Foreskin keratinocyte (primary cell): ENCODE measurements at places on chromosomes 12 and 14. TPM values are rescaled to one million over a fixed set of nuclear protein-coding genes. Genes with fewer than 3 reads are reported as not detected.

WNT1 gene
- polyA plus RNA-seq = not detected in 2 replicates

FOS gene
- 24.5 and 33.4 TPM in 2 replicates for polyA plus RNA-seq

FOXN3 gene
- polyA plus RNA-seq = 3.1 TPM in 2 replicates

BLOC1S1 gene
- polyA plus RNA-seq = 153 and 177 TPM in 2 replicates

TMEM117 gene
- polyA plus RNA-seq = 3.6 and 4.2 TPM in 2 replicates
